ENCODE measurements at places on chromosomes 3 and 15. TPM values are rescaled to one million over a fixed set of nuclear protein-coding genes. Genes with fewer than 3 reads are reported as not detected.

Gene LRRK1
- 88.0 TPM for total RNA-seq

Gene OSBPL10
- 88.1 TPM for total RNA-seq

GRCh38 chr3:197752107-197752506, 2.4 kb downstream of the FYTTD1 start:
- peak overlapping the region; percentile 86 for H3K4me3 ChIP-seq
- no peak for DNase-seq
- 0 out of 2 replicates have a peak, but pooled peaks cover 4% of the 10 kb centered on the region for H3K36me3 ChIP-seq
- peaks cover 23% of the 10 kb centered on the region for H3K4me1 ChIP-seq

GRCh38 chr15:63186065-63186464, 3.3 kb upstream of the RAB8B start:
- no peak overlapping the region for H3K27ac ChIP-seq
- H3K27me3 ChIP-seq: peaks cover 3% of the 10 kb centered on the region
- no peak for DNase-seq

DNA sequence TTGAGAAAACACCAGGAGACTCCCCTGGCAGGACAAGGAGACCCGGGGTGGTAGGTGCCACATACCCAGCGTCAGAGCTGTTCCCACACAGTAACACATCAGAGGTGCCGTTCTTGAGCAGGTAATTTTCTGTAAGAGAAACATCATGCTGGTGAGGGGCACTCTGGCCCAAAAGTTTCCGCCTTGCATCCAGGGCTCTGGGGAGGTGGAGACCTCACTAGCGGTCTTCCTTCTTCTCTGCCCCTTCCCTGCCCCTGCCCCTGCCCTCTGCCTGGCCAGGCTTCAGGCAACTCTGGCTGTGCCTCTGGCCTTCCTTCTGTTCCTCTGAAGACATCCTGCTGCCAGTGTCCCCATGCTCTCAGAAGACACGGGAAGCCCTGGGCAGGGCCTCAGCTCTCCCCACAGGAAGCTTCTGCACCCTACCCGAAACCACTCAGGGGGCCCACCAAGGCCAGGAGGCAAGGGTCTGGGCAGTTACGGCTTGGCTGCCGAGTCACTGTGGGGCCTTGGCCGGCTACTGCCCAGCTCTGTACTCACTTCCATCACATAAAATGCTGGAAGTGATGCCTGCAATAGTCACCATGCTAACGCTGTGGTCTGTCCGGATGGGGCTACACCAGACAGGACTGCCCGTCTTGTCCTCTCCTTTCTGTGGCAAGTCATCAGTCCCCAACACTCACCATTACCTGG, 41.3 kb downstream of the SCN5A start:
- no peak for DNase-seq
- no peak overlapping the region for H3K4me3 ChIP-seq

DNA sequence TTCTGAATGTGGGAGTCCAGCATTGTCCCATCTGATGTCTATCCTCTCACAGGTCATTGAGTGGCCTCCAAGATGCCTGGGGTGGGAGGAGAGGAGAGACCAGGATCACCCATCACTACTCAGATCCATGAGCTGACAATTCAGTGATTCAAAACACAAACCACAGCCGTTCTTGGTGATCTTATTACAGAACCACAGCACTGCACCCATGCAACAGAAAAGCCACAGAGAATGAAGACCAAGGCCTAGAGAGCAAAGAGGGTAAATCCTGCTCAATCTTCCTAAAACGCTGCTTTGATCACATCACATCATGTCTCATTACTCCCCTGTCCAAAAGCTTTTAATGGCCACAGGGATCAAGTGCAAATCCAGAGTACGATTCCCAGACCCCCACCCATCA, 23.5 kb downstream of the ANP32A start:
- H3K27me3 ChIP-seq: no peaks in the 10 kb centered on the region
- peaks cover 29% of the 10 kb centered on the region for H3K4me1 ChIP-seq
- H3K36me3 ChIP-seq: no peaks in the 10 kb centered on the region
- no peak for DNase-seq

GRCh38 chr15:56519000-56519399, 54.1 kb upstream of the MNS1 start:
- DNase-seq: no peak
- no peaks in the 10 kb centered on the region for H3K36me3 ChIP-seq
- no peak overlapping the region for H3K27ac ChIP-seq
- H3K27me3 ChIP-seq: no peaks in the 10 kb centered on the region
- no peaks in the 10 kb centered on the region for H3K4me1 ChIP-seq
- H3K4me3 ChIP-seq: no peak overlapping the region
